ENCODE measurements at places on chromosomes 2 and 18.

DNA sequence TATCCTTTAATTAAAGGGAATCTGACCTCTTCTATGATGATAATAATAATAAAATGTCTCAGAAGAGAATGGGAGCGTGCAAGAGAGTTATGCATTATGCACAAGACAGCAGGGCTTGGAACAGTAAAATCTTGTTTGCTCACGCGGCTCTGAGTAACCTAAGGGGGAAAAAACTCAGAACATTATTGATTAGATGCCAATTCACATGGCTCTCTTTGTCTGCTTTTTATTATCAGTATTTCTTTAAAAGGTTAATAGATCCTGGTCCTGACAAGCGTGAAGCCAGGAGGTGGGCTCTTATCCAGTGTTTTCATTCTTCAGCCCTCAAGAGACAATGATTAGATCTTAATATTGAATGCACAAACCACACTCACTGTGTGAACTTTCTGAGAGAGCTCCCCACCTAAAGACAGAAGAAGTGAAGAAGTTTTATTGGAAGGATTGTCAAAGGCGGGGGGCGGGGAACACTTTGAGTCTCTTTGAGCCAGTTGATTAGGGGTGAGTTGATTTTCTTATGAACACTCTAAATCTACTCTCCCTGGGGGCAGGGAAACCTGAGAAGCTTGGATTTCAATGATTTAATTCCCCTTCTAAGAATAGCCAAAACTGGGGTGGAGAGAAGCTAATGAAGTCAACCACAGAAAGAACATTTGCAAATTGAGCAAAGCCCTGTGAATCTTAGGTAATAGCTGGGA is 127.5 kb upstream of the CTAGE1 start:
- DNase-seq = no peak

- no peak for DNase-seq
Measured at GRCh38 chr2:205129531-205129930, 552.8 kb upstream of the NRP2 start.

GRCh38 chr2:164711766-164712138 is 90.5 kb upstream of the GRB14 start:
- no peak for DNase-seq

DNA sequence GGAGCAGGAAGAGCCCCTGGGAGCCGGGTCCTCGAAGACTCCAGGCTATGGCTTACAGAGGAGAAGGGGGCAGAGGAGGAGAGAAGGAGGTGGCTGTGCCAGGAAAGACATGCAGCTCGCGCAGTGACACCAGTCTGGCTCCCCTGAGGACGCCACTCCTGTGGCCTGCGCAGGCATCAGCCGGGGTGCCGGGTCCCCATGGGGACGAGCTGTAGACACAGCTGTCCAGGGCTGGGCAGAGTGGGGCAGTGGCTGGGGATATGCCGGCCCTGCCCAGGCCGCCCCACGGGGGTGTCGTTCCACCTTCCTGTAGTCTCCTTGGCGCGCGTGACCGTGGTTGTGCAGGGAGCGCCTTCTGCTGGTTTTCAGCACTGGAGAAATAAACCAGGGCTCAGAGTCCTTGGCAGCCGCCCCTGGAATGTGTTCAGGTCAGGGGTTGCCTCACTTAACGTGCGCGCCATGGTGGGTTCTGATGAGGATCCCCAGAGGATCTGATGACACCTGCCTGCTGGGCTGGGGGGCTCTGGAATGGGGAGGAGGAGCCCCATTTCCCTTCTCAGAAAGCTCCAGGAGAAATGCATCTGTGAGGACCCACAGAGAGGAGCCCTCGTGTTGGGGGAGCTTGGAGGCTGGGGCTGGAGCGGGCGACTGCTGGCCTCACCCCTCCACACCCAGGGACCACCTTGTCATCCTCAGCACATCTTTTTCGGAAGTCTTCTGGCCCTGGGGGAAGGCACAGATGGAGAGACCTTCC is 26.7 kb downstream of the RAMP1 start:
- no peak for DNase-seq

DNA sequence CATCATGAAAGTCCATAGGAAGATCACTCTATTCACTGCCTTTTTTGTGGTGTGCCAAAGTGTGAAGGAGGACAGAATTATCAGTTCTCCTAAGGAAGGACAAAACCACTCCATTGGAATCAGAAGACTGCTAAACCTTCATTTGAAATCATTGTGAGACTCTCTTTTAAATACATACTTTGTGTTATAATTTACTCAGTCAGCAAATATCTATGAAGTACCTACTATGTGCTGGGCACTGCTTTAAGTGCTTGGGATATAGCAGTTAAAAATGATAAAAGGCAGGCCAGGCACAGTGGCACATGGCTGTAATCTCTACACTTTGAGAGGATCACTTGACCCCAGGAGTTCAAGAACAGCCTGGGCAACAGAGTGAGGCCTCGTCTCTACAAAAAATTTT is 692.3 kb downstream of the DSC3 start:
- DNase-seq = no peak

GRCh38 chr2:73897934-73898333 is 5.1 kb downstream of the ACTG2 start:
- no peak for DNase-seq

DNA sequence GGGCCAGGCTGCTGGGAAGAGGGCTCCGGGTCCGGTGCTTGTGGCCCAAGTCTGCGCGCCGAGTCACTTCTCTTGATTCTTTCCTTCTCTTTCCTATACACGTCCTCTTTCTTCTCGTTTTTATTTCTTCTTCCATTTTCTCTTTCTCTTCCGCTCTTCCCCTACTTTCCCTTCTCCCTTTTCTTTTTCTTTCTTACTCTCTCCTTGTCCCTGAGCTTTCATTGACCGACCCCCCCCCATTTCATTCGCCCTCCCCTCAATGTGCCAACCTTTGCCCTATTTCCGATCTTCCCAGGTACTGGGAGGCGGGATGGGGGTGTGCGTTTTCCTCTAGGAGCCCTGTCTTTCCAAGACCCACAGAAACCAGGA is 1.8 kb downstream of the ONECUT2 start:
- DNase-seq = no peak
